ENCODE measurements at places on chromosomes 2 and 18.
A peak's percentile ranks its signal among the peaks of the same experiment; 100 is the strongest.

DNA sequence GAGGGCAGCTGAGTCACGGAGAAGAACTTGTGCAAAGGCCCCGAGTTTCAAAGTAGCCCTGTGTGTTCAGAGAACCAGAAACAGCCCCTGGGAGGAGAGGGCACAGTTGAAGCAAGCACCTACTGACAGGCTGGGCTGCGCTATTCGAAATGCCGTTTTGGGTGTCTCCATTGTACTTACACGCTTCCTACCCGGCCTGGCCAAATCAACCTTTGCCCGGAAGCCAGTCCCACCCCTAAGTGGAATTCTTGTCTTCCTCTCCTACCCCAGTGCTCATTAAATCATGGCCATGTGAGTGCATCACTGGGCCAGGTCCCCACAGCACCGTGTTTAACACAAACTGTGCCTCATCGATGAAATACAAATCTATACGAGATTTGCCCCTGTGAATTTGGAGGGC lies 6.0 kb downstream of the DIPK1C start:
- DNase-seq: no peak

- DNase-seq: peak; percentile 56
Measured at GRCh38 chr2:64987001-64987955, 1.9 kb upstream of the SLC1A4 start.

DNA sequence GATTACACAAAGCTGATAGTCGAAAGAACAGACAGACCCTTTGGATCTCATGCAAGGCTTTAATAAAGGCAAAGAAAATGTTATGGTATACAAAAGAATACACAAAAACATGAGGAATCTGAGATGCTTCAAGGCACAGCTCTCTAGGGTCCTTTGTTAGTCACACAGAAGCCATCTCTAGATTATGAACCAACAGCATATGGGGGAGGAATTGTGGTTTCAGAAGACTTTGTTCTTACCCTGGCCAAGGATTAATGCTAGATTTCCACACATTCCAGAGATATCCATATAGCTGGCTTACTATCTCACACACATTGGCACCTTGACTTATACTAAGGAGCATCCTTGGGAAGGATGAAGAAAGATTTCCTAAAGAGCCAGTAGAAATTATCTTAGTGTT lies 206.1 kb downstream of the GULP1 start:
- no peak for DNase-seq

- DNase-seq: no peak
Measured at GRCh38 chr2:207594264-207594663, 30.9 kb downstream of the METTL21A start.

DNA sequence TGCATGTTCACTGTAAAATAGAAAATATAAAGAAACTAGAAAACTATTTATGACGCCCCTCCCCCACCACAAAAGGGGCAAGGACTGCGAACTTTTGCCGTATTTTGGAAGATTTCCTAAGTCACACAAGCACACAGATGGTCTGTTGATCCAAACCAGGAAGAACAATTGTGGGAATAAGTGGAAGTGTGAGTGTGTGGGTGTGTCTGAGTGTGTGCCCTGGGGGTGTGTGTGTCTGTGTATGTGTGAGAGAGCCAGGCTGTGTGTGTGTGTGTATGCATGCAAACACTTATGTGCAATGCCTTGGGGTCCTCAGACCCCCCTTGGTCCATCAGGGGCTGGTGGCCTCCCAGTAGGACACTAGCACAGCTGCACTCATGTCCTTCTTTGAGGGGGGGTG lies 43.1 kb downstream of the HPCAL1 start:
- no peak for DNase-seq
